RPMI8226 (cell line): ENCODE measurements at places on chromosomes 4 and X.

DNA sequence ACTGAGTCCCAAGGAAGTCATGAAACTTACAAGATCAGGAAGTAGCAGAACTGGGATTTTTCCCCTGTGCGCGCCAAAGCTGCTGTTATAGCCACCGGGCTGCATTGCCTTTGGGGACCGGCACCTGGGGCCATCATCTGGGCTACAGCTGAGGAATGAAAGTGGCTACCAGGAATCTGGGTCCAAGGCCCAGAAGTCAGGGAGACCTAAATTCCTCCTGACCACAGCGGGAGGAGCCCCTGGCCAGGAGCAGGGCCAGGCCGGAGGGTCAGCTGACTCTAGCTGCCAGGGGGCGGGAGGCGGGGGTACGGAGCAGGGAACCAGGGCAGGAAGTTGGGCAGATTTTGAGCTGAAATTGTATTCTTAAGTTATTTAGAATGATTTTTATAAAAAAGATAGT, 242.4 kb downstream of the EVC2 start:
- no peak for DNase-seq

- no peak for DNase-seq
These were observed 404.6 kb upstream of the PITX2 start for GRCh38 chr4:111027526-111027925.

DNA sequence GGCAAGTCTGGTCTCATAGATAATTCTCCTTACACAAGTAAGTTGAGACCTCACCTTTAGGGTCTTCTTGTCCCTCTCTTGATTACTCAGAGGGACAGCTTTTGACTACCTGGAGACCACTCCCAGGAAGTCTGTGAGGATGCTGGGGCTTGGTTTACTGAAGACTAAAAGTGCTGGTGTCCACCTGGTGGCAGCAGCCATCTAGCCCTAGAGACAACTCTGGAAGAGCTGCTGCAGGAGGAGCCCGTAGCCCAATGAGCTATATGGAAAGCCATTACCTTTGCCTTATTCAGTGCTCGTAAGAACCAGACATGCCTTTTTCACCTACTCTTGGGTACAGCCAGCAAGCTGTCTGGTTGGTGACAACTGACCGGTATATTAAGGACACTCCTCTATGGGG, 7.3 kb downstream of the FGFBP2 start:
- DNase-seq, result no peak

DNA sequence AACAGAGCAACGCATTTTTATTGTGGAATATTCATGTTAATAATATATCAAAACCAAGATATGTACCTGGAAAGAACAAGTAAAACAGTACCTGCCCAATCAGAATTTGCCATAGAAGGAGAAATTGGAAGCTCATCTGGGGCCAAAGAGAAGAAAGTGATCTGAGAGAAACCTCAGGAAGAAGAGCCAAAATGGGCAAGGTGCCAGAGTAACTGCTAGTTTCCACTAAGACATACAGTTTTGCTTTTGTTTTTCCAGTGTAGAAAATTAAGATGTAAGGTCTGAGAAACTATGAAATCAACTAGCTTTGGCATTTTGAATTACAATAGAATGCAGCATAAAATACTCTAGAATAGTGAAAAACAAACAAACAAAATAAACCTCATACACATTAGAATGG, 2201.2 kb downstream of the ARAP2 start:
- DNase-seq, result peak; percentile 20

DNA sequence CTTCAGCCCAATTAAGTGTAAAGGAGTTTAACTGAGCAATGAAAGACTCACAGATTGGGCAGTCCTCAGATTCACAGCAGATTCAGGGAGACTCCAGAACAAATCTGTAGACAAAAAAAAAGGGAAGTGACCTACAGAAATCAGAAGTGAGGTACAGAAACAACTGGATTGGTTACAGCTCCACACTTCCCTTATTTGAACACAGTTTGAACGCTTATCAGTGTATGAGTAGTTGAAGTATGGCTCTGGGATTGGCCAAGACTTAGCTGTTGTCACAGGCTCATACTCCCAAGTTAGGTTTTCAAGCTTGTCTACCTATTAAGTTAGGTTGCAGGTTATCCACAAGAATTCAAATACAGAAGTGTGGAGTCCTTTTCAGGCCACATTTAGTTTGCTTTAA, 112.4 kb upstream of the ELOVL6 start:
- no peak for DNase-seq

DNA sequence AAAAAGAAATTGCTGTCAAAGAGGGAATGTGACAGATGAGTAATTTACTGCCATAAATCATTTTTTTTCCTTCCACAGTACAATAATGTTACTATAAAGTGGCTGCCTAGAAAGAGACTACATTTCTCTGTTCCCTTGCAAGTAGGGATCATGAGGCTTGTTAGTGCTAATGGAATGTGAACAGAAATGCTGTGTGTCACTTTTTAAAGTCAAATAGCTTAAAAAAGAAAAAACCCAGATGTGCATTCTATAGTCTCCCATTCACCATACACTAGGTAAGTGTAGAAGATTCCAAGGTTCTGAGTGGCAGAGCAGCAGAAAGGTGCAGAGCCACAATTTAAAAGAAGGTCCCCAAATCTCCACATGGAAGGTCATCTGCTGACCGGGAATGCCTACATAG, 328.4 kb downstream of the CAMK2D start:
- no peak for DNase-seq

GRCh38 chr4:43716721-43717395, 731.8 kb downstream of the KCTD8 start:
- DNase-seq, result no peak

DNA sequence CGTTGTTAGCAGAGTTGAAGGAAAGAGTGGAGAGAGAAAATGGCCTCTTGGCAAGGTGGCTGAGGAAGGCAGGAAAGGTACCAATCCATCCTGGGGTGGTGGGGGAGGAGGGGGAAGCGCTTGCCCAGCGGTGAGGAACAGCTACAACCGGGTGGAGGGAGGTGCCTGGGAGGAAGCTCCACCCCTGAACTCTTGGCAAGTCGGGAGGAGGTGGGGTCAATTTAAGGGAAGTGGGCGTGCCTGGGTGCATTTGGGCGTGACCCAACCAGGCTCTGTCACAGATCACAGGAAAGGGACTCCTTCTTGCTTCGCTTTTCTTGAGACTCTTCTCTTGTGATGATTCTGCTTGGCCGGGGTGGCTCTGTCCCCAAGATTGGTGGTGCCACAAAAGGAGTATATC, 41.7 kb downstream of the BCORL1 start:
- peak; percentile 48 for DNase-seq

GRCh38 chrX:100658941-100659381, 15.0 kb downstream of the SRPX2 start:
- no peak for DNase-seq

- DNase-seq, result no peak
These were observed 30.8 kb downstream of the INTS12 start for GRCh38 chr4:105677709-105678108.

DNA sequence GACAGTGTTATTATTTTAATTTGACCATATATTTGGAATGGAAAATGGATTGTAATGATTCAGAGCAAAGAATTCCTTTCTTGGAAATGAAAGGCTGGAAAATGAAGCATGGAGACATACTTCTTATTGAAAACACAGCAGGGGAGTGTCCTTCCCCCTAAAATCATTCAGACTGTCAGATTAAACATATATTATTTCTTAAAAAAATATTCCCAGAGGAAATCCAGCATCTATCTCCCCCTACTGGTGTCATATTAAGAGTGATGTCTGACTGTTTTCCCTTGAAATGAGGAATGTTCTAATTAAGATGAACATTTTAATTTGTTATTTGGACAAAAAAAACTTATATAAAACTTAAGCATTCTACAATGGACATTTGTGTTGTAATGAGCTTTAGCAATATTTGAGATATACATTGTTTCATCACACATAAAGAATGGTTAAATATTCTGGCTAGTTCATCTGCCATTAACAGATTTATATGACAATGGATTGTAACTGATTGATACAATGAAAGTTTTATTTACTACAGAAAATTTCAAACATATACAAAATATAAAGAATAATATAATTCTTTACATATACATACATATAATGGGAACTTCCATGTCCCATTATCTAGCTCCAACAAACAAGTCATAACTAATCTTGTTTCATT, 264.6 kb downstream of the SPRY1 start:
- no peak for DNase-seq

- no peak for DNase-seq
These were observed 764.7 kb upstream of the FRG1 start for GRCh38 chr4:189176002-189176401.
